ENCODE measurements at places on chromosomes 2 and 18. TPM values are rescaled to one million over a fixed set of nuclear protein-coding genes. Genes with fewer than 3 reads are reported as not detected.

The IL1RL2 gene
- 1.2 TPM for total RNA-seq

The OSR1 gene
- 9.4 TPM for total RNA-seq

The GPR35 gene
- 0.28 TPM for total RNA-seq

The TET3 gene
- 6.0 TPM for total RNA-seq

The ANO7 gene
- 0.50 TPM for total RNA-seq

The KCNG3 gene
- 0.17 TPM for total RNA-seq

The CNOT11 gene
- total RNA-seq: 43.8 TPM

The SLC11A1 gene
- 0.32 TPM for total RNA-seq

The VWA3B gene
- not detected for total RNA-seq

The BOK gene
- 38.5 TPM for total RNA-seq

The ZNF521 gene
- total RNA-seq: not detected

The MEP1B gene
- total RNA-seq: not detected

The ZSCAN30 gene
- 17.3 TPM for total RNA-seq

The PIEZO2 gene
- total RNA-seq: not detected

The SOS1 gene
- 30.9 TPM for total RNA-seq

The C2orf78 gene
- not detected for total RNA-seq

The FSHR gene
- not detected for total RNA-seq

The COA5 gene
- total RNA-seq: 26.8 TPM

The CYP27A1 gene
- total RNA-seq: 0.32 TPM

The DCDC2C gene
- not detected for total RNA-seq

The RELCH gene
- 36.5 TPM for total RNA-seq

The DYSF gene
- total RNA-seq: 46.5 TPM

The IL36B gene
- total RNA-seq: not detected

The HRH4 gene
- total RNA-seq: not detected

The SPP2 gene
- total RNA-seq: not detected

The NEU2 gene
- total RNA-seq: not detected

The TACR1 gene
- not detected for total RNA-seq

The DGKD gene
- 20.6 TPM for total RNA-seq

The CNTNAP5 gene
- not detected for total RNA-seq

The DSG4 gene
- total RNA-seq: under 0.01 TPM

The ACMSD gene
- total RNA-seq: 0.33 TPM

The ITGA4 gene
- total RNA-seq: 24.9 TPM
